Stimulated activated CD8-positive, alpha-beta memory T cell treated with anti-CD3 and anti-CD28 coated beads, Interleukin-7, amount 100 ng/mL, for 24 hours (primary cell): ENCODE measurements at places on chromosomes 1 and 21.

GRCh38 chr1:193211539-193211938, 25.1 kb upstream of the B3GALT2 start:
- DNase-seq, result no peak

GRCh38 chr1:88680471-88680870, 3.6 kb upstream of the PKN2 start:
- DNase-seq, result no peak

DNA sequence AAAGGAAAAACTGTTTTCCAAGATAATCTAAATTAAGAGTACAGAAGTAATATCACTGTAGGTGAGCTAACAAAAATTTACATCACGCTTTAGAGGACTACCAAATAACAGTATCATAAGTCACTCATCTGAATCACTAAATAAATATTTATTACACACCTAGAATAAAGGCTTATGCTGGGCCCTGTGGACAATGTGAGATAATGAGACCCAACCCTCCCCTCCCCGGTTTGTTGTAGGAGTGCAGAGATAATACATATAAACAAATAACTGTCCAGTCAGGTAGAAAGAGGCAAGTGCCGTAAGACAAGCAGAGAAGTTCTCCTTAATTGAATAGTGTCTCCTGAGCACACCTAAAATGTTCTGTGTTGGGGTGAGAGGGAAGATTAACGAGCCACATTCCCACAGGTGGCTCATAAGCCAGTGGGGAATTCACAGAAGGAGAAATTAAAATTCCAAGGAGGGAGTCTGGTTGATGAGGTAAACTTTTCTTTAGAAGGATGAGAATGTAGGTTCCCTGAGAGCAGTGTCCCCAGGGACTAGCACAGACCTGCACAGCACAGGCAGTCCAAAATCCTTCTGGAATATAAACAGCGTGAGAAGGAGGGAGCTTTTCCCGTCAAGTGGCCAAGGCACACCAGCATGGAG, 241.4 kb downstream of the NFIA start:
- DNase-seq, result no peak

- DNase-seq, result no peak
Measured at GRCh38 chr1:22290611-22291010, 147.7 kb upstream of the WNT4 start.

GRCh38 chr1:115539061-115539460, 102.7 kb upstream of the VANGL1 start:
- no peak for DNase-seq

- DNase-seq, result no peak
Measured at GRCh38 chr1:232902774-232903350, 47.5 kb upstream of the NTPCR start.
